ENCODE measurements at places on chromosomes 3 and 15.

DNA sequence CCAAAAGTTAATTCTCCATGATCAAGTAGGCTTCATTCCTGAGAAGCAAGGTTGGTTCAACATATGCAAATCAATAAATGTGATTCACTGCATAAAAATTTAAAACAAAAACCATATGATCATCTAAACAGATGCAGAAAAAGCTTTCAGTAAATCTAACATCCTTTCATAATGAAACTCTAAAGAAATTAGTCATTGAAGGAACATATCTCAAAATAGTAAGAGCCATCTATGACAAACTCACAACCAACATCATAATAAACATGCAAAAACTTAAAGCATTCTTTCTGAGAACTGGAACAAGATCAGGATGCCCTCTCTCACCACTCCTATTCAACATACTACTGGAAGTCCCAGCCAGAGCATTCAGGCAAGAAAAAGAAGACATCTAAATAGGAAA lies 254.1 kb downstream of the AGBL1 start:
- DNase-seq = no peak

- DNase-seq = no peak
These were observed 153.5 kb upstream of the PPP2R3A start for GRCh38 chr3:135812057-135812456.

GRCh38 chr3:193783166-193783896 lies 190.3 kb downstream of the OPA1 start:
- DNase-seq = no peak

GRCh38 chr3:45026957-45027356 lies 854 bp downstream of the CLEC3B start:
- DNase-seq = no peak

GRCh38 chr3:186679151-186679550 lies 13.3 kb downstream of the HRG start:
- no peak for DNase-seq

- DNase-seq = peak; percentile 22
These were observed 9.4 kb downstream of the NAA50 start for GRCh38 chr3:113736548-113737089.

DNA sequence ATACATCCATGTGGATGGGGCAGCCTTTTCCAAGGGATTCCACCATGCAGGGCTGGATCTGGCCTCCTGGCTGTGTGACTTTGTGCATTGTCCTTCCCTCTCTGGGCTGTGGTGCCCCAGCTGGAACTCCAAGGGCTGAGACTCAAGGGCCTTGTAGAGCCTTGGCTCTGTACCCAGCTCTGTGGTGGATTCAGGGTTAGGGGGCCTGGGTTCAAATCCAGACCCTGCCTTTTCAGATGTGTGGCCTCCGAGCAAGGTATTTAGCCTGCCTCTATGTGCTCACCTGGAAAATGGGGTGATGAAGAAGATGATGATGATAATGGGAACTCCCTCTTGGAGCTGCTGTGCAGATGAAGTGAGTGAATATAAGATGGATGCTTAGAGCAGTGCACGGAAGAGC lies 161.9 kb downstream of the WNT7A start:
- no peak for DNase-seq

DNA sequence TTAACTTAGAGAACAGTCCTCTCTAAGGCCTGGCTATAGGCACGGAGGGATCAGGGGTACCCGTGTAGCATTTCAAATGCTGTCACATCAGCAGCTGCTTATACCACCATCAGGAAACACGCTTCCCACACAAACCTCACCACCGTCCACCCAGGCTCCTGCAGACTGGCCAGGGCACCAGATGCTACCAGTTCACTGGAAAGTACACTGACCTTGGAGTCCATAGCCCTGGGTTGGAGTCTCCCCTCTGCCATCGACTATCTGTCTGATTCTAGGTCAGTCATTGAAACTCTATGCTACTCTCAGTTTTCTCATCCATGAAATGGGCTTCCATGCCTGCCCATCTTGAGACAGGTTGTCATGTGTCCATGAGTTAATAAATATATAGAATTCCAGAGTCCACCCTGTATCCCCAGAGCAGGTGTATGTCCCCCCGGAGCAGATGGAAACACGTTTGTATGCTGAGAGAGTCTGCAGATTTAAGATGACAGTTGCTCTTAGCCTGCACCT lies 156.0 kb upstream of the SMAD3 start:
- DNase-seq = no peak

DNA sequence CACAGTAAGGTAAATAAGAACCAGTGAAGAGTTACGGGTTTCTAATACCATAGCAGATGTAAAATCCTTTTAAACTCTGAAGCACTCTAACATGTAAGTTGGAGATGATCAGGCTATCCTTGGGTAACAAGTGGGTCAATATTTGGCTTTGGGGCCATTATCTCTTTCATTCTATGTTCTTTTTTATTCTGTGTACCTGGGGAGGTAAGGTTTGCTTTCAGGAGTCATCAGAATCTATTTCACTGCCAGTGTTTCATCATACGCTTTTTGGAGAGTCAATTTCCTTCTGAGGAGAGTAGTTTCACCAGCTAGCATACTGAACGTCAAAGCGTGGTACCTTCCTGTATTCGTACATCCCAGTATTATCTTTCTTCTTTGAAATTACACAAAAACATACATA lies 166.5 kb downstream of the GMNC start:
- no peak for DNase-seq

GRCh38 chr3:12972781-12973702 lies 100.2 kb downstream of the IQSEC1 start:
- no peak for DNase-seq

DNA sequence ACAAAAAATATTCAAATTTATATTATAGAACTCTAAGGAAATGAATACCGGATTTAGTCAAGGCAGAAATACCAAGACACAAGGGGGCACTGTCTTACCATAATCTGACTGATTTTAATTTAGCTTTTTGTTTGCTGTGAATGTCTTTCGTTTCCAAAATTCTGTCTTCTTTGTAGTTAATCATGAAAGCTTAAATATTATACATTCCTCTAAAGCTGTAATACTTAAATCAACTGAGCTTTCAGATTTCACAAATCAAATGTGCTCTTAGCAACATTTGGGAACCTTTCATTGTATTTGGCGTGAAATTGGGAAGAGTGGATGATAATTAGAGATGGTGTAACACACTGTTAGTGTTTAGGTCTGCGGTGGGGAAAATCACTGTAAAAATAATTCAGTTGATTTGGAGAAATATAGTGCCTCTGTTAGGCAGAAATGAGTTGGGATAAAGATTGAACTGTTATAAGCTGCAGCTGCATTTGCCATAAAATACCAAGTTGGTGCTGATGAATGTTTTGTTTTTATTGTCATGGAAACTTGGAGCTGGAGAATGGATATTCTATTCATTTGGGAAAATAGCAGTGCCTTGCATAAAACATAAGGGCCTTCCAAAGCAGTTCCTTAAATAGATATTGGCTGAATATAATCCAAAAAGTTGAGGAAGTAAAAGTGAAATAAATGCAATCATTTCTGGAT lies 228.2 kb downstream of the TCF12 start:
- peak; percentile 20 for DNase-seq

GRCh38 chr3:126257174-126257573 lies 76.8 kb upstream of the ALDH1L1 start:
- no peak for DNase-seq

DNA sequence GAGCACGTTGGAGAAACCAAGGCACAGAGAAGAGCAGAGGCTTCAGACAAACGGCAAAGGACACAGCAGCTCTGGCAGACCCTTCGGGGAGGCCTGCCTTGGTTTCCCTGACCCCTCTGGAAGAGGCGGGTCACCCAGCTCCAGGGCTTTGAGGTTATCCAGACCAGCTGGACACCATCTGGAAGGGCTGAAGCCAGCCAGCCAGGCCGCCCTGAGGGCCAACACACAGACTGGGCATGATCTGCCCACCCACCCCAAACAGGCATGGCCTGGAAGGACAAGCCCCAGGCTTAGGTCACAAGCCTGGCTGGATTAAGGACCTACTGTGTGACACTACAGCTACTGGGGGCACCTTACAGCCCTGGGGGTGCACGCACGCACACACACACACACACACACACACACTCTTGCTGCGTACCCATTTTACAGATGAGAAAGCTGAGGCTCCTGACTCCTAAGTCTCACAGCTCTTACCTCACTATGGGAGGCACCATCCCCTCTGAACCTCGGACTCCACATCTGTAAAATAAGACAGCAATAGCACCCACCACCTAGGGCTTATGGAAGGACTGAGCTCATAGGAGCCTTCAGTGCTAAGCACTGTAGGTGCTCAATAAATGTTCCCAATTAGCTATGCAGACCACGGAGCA lies 10.8 kb downstream of the PLXND1 start:
- no peak for DNase-seq

DNA sequence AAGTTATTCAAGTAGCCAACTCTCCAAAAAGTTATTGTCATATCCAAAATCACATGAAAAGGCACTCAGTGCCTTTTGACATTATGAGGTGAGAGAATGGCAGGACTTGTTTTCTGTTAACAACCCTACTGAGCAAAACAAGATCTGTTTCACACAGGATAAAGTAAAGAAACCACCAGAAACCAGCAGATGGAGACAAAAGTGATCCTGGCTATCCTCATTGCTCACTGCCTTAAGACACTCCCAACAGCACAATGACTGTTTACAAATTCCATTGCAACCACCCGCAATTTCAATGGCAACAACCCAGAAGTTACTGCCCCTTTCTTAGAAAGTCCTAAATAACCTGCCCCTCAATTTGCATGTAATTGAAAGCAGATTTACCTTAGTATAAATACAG lies 352.6 kb upstream of the NDN start:
- peak; percentile 17 for DNase-seq

DNA sequence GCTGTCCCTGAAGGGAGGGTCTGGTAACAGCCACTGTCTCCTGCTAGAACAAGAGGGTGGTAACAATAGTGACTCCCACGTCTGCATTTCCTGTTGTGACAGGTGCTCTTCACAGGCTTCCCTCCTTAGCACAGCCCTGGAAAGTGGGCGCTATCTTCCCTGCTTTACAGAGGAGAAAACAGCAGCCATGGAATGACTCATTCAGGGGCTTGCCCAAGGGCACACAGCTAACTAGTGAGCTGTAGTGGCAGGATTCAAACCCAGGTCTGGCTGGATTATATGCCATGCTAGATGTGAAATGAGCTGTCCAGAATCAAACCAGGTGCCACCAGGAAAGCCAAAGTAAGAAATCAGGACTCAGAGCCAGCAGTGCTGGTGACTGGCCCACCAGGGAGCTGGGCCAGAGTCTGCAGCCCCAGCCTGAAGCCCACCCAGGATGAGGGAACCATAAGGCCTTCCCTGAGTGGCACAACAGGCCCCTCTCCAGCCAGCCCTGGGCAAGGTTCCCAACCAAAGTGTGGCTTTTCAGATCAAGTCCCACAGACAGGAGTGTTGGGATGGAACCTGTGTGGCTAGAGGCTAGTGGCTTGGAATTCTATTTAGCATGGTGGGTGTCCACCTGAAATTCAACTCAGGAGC lies 102.4 kb downstream of the ETFA start:
- no peak for DNase-seq

DNA sequence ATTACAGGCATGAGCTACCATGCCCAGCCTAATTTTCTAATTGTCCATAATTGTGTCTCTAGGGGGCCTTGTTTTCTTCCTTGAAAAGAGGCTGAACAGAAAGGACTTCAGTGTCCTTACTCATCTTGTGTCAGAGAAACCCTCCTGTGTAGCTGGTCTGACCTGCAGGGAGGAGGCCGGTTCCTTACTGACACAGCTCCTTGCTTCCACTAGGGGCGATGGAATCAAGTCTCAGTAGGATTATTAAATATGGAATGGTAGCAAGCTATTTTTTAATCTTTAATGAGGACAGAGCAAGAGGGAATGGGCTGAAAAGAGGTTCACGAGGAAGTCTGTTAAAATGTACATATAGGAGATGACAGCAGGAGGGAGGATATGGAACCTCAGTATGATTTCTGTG lies 8.6 kb downstream of the LPCAT4 start:
- no peak for DNase-seq

DNA sequence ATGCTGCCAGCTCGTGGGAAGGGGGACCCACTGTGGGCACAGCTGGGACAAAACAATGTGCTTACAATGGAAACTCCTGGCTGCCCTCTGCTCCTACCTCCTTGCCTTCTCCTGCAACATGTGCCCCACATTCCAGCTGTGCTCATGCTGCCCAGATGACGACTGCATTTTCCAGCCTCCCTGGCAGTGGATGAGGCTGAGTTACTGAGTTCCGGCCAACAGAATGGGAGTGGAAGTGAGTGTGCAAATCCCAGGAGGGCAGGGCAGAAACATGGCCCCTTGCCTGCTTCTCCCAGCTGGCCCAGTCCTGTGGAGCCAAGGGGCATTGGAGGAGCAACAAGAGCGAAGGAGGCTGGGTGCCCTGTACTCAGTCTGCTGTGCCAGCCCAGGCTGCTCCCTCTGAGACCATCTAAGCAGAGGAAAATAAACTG lies 17.1 kb downstream of the KLF15 start:
- DNase-seq = no peak

DNA sequence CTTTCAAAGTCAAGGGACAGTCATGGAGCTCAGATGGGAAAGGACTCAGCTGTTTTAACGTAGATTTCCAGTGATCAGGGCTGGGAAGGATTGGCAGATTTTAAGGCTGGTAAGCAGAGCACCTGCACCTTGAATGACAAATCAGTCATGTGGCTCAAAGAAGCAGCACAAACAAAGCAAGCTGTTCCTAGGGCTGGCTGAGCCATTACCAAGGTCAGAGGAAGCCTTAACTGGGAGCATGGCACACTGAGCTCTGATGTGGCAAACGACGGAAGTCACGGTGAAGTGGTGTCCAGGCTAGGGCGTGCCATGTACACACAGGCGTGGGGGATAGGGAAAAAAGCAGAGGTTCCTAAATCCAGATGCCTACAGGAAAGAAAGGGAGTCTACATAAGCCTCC lies 84.6 kb upstream of the PFN2 start:
- DNase-seq = no peak
